ENCODE measurements at places on chromosomes 12 and 14. TPM values are rescaled to one million over a fixed set of nuclear protein-coding genes. Genes with fewer than 3 reads are reported as not detected.

The TAS2R50 gene
- 1.3 TPM for total RNA-seq

The C3AR1 gene
- not detected for total RNA-seq

DNA sequence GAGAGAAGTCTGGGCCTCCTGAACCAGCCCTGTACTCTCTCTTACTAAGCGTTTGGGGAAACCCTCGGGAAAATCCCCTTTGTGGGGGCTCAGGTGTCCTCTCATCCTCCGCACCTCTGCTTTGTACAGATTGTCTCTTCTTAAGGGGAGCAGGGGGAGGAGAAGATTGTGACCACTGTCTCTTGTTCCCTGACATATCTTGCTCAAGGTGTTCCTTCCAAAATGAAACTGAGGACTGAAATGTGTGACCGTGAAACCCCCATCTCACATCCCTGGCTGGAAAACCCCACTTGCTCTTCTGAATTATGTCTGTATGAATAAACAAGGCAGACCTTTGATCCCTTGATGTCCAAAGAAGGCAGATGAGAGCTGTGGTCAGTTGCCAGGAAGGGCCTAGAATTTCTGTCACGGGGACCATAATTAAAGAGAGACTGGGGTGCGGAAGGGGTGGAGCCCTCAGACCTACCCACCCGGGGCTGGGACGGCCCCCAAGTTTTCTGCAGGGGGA, 369.8 kb downstream of the AACS start:
- peaks cover 5% of the 10 kb centered on the region for H3K4me1 ChIP-seq
- no peaks in the 10 kb centered on the region for H3K36me3 ChIP-seq
- H3K27ac ChIP-seq, result no peak overlapping the region
- no peak for DNase-seq

The SNAPC1 gene
- total RNA-seq, result 1.3 TPM

The UNC79 gene
- 29.5 TPM for total RNA-seq

GRCh38 chr14:33352821-33353220, 414.1 kb downstream of the NPAS3 start:
- no peak for DNase-seq
- no peak overlapping the region for H3K27ac ChIP-seq
- no peaks in the 10 kb centered on the region for H3K27me3 ChIP-seq
- H3K36me3 ChIP-seq, result no peaks in the 10 kb centered on the region
- H3K4me3 ChIP-seq, result no peak overlapping the region

DNA sequence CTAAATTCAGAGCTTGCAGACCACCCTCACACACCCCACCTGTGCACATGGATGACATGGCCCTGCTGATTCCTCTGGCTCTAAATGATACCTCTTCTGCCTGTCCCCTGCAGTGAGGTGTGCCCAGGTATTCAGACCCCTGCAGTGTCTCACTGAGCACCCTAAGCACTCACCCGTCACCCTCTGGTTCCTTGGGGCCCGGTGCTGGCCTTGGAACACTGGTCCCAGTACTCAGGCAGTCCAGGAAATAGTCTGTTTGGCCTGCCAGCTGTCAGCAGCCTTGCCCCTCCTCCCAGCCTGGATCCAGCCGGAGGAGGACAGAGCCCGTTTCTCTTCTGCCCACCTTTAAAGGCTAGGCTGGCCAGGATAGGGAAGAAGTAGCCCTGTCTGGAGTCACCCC, 44.9 kb downstream of the ESRRB start:
- H3K36me3 ChIP-seq, result no peaks in the 10 kb centered on the region
- peaks cover 4% of the 10 kb centered on the region for H3K27me3 ChIP-seq
- H3K4me1 ChIP-seq, result peaks cover 2% of the 10 kb centered on the region
- DNase-seq, result no peak
- no peak overlapping the region for H3K27ac ChIP-seq

GRCh38 chr14:92797935-92798653, 4.0 kb downstream of the GOLGA5 start:
- H3K27me3 ChIP-seq, result peaks cover 3% of the 10 kb centered on the region
- peaks cover 13% of the 10 kb centered on the region for H3K4me1 ChIP-seq
- no peak for DNase-seq
- H3K4me3 ChIP-seq, result no peak overlapping the region
- H3K36me3 ChIP-seq, result peaks cover 5% of the 10 kb centered on the region
- no peak overlapping the region for H3K27ac ChIP-seq

DNA sequence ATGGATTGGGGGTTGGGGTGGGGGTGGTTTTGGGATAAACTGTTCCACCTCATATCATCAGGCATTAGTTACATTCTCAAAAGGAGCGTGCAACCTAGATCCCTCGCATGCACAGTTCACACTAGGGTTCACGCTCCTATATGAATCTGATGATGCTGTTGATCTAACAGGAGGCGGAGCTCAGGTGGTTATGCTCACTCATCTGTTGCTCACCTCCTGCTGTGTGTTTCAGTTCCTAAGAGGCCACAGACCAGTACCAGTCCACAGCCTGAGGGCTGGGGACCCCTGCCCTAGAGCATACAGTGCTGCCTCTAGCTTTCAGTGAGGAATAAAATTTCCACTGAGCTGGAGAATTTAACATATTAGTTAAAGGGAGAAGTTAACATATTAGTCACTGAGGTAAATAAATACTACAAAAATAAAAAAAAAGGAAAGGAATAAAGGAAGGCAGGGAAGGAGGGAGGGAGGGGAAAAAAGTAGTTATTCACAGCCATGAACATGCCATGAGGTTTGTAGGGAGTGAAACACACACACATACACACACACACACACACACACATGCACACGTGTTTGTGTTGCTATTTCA, 612.7 kb upstream of the TBX3 start:
- no peak for DNase-seq
- no peak overlapping the region for H3K4me3 ChIP-seq
- no peaks in the 10 kb centered on the region for H3K36me3 ChIP-seq
- no peaks in the 10 kb centered on the region for H3K4me1 ChIP-seq

GRCh38 chr14:53041067-53041466, 90.2 kb upstream of the FERMT2 start:
- no peak for DNase-seq
- no peak overlapping the region for H3K27ac ChIP-seq
- H3K36me3 ChIP-seq, result peaks cover 6% of the 10 kb centered on the region
- peaks cover 1% of the 10 kb centered on the region for H3K27me3 ChIP-seq
- H3K4me3 ChIP-seq, result no peak overlapping the region
- peaks cover 4% of the 10 kb centered on the region for H3K4me1 ChIP-seq

The CCDC197 gene
- total RNA-seq, result not detected

DNA sequence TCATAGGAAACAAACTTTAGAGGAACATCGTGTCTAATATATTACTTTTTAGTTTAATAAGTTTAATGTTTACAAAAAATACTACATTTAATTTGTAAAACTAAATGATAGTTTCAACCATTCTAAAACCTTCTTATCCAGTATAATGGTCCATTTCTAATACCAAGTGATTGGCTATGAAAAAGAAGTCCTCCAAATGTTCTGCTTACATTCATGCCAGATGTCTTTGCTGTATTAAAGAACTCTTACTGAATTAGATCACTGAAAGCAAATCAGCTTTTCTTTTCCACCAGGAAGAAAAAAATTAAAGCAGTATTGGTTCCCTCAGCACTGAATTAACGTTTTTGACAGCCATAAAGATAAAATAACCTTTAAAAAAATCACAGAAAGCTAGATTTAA, 3.7 kb downstream of the NOVA1 start:
- peaks cover 13% of the 10 kb centered on the region for H3K27me3 ChIP-seq
- H3K4me1 ChIP-seq, result peaks cover 25% of the 10 kb centered on the region
- H3K4me3 ChIP-seq, result peak overlapping the region; percentile 97
- no peaks in the 10 kb centered on the region for H3K36me3 ChIP-seq
- DNase-seq, result no peak

DNA sequence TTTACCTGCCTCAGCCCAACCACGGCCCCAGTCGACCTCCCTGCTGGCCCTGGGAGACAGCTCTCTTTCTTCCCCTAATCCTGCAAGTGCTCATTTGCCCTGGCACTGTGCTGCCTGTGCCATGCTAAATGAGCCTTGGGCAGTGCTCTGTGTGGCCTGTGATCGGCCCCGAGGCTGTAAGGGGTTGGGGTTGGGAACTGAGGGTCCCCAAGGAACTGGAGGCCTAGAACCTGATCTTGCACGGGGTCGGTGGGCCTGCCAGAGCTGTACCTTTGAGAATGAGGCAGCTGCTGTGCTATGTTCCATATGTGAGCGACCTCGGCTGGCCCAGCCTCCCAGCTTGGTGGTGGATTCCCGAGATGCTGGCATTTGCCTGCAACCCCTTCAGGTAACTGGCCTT, 2.8 kb downstream of the RNF31 start:
- peak overlapping the region; percentile 70 for H3K27ac ChIP-seq
- H3K4me1 ChIP-seq, result peaks cover 13% of the 10 kb centered on the region
- H3K27me3 ChIP-seq, result peaks cover 4% of the 10 kb centered on the region
- no peaks in the 10 kb centered on the region for H3K36me3 ChIP-seq
- DNase-seq, result no peak

- DNase-seq, result peak; percentile 41
- no peak overlapping the region for H3K4me3 ChIP-seq
- H3K4me1 ChIP-seq, result peaks cover 3% of the 10 kb centered on the region
- peaks cover 43% of the 10 kb centered on the region for H3K27me3 ChIP-seq
- peaks cover 12% of the 10 kb centered on the region for H3K36me3 ChIP-seq
- H3K27ac ChIP-seq, result no peak overlapping the region
Observed at GRCh38 chr12:114439817-114440216, 33.9 kb upstream of the TBX5 start.

The CMTM5 gene
- total RNA-seq, result not detected

DNA sequence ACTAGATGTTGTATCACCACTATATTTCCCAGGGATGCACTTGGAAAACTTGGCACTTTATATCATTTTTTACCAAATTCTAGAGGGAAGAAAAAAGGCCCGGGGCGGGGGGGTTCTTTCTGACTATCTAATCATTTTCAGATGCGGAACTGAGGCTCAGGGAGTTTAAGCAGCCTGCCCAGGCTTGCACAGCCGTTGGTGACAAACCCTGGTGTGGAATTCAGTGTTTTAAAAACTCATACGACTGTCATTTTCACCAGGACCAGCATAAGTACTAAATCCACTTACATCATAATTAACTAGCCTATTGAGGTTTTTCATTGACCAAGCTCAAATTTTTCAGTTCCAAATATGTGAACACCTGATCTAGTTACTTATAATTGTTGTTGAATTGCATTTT, 181.0 kb downstream of the IPO8 start:
- H3K27ac ChIP-seq, result no peak overlapping the region
- no peak for DNase-seq
- H3K4me1 ChIP-seq, result no peaks in the 10 kb centered on the region
- H3K4me3 ChIP-seq, result no peak overlapping the region

The IGFBP6 gene
- total RNA-seq, result not detected

GRCh38 chr14:104229534-104230055, 91.2 kb downstream of the KIF26A start:
- H3K27me3 ChIP-seq, result peaks cover 6% of the 10 kb centered on the region
- H3K36me3 ChIP-seq, result peaks cover under 1% of the 10 kb centered on the region
- no peak overlapping the region for H3K4me3 ChIP-seq
- peaks cover 12% of the 10 kb centered on the region for H3K4me1 ChIP-seq
- no peak for DNase-seq

GRCh38 chr14:32603992-32604565, 275.0 kb downstream of the AKAP6 start:
- no peak overlapping the region for H3K27ac ChIP-seq
- no peak for DNase-seq
- no peak overlapping the region for H3K4me3 ChIP-seq
- no peaks in the 10 kb centered on the region for H3K4me1 ChIP-seq
- H3K36me3 ChIP-seq, result peaks cover 9% of the 10 kb centered on the region
- H3K27me3 ChIP-seq, result peaks cover 8% of the 10 kb centered on the region

The MGP gene
- not detected for total RNA-seq

- H3K27ac ChIP-seq, result no peak overlapping the region
- H3K4me1 ChIP-seq, result no peaks in the 10 kb centered on the region
Observed at GRCh38 chr12:115541891-115542421, 735.5 kb downstream of the MED13L start.

DNA sequence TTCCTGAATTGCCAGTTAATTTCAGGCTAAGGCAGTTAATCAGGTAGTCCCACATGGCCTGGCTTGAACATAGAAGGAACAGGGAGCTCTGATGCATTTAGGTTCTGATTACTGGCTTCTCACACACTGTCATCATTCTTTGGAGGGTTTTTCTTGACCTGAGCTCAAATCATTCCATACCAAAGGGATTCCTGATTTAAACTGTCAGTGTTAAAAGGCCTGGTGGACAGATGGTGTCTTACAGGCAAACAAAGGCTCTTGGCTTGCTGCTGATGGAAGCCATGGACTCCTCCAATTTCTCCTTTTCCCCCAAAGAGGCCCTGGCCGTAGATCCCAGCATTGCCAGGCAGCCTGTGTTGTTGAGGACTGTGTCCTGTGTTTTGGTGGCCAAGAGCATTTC, 30.2 kb downstream of the CACNA1C start:
- no peak for DNase-seq
- H3K27me3 ChIP-seq, result peaks cover 2% of the 10 kb centered on the region
- H3K4me1 ChIP-seq, result peaks cover 40% of the 10 kb centered on the region

The VWF gene
- 0.37 TPM for total RNA-seq

DNA sequence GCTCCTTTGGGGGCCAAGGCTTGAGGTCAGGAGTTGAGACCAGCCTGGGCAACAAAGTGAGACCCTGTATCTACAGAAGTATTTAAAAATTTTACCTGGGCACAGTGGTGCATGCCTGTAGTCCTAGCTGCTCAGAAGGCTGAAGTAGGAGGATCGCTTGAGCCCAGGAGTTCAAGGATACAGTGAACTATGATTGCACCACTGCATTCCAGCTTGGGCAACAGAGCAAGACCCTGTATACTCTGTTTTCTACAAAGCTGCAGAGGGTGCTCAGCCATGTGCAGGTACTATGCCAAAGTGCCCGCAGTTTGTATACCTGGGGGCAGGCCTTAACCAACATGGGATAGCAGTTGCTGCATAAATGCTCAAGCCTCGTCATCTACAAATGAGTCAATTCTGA, 26.8 kb upstream of the CDKL1 start:
- H3K27me3 ChIP-seq, result no peaks in the 10 kb centered on the region
- H3K4me1 ChIP-seq, result no peaks in the 10 kb centered on the region

The C12orf56 gene
- total RNA-seq, result 1.8 TPM

- H3K27me3 ChIP-seq, result peaks cover 4% of the 10 kb centered on the region
- DNase-seq, result no peak
- no peak overlapping the region for H3K27ac ChIP-seq
- H3K36me3 ChIP-seq, result no peaks in the 10 kb centered on the region
- H3K4me1 ChIP-seq, result peaks cover 5% of the 10 kb centered on the region
Observed at GRCh38 chr12:53768976-53769375, 17.2 kb upstream of the CISTR start.

DNA sequence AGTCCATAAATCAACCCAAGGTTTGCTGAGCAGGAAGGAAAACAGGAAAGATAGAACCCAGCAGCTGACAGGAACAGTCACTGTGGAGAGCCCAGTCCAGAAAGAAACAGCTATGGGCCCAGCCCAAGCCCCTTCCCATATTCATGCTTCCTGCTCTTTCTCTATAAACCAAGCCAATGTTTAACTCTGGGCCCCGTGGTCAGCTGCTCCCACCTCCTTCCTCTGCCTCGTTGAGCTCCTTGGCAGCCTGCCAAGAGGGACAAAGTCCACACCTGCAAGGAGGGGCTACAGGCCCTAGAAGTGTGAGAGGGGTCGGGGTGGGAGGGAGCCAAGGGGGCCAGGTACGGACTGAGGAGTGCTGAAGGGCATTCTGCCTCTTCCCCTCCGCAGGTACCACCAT, 10.0 kb downstream of the SLC6A13 start:
- H3K4me3 ChIP-seq, result no peak overlapping the region
- no peak for DNase-seq
- H3K36me3 ChIP-seq, result peaks cover 4% of the 10 kb centered on the region
- H3K4me1 ChIP-seq, result no peaks in the 10 kb centered on the region
